HL-60 (cell line): ENCODE measurements at places on chromosomes 7 and 10.

DNA sequence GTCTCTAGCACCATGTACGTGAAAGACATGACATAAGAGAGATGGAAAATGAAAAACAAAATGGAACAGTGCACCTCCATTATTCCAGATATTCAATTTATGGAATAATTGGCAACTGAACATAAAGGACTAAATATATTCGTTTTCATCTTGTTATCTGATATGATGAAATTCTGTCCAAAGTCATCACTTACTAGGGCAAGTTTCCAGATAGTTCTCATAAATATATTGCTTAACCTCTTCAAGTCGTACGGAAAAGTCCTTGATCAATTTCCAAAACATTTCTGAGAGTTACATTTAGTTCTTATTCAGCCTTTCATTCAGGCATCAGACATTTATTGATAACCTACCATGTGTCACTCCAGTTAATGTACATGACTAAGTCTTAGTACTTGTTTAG lies 185.2 kb downstream of the HGF start:
- no peak for DNase-seq

DNA sequence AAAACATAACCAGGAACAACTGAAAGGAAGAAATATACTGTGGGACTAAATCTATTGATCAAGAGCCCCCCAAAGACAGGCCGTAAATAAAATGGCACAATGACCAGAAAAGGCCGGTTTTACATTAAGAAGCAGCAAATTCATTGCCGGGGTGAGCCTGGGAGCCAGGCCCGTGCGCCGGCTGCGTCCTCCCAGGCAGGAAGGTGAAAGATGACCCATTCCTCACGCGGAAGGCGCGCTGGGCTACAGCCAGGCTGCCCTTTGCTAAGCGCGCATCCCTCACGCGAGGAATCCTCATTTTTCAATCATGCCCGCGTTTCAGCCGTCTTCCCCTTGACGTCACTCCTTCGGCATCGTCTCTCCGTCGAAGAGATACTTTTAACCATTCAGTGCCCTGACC lies 47.6 kb upstream of the MGMT start:
- DNase-seq = no peak

GRCh38 chr7:54663186-54663585 lies 95.8 kb downstream of the SEC61G start:
- DNase-seq = no peak

GRCh38 chr7:47827871-47828270 lies 120.4 kb downstream of the PKD1L1 start:
- DNase-seq = no peak

GRCh38 chr10:117967149-117967650 lies 79.5 kb downstream of the RAB11FIP2 start:
- DNase-seq = no peak

DNA sequence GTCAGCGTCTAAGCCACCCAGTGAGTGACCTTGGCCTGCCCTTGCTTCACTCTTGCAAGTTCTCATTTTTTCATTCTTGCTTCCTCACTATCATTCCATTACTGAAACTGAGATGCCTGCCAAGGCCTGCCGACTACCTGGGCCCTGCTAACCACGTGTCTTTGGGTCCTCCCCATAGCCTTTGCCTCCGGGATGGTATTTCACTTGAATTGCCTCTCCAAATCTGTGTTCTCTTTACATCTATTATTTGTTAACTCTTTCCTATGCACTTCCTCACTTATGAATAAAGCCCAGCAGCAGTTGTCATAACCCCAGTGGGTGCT lies 234.6 kb downstream of the SNX10 start:
- no peak for DNase-seq

DNA sequence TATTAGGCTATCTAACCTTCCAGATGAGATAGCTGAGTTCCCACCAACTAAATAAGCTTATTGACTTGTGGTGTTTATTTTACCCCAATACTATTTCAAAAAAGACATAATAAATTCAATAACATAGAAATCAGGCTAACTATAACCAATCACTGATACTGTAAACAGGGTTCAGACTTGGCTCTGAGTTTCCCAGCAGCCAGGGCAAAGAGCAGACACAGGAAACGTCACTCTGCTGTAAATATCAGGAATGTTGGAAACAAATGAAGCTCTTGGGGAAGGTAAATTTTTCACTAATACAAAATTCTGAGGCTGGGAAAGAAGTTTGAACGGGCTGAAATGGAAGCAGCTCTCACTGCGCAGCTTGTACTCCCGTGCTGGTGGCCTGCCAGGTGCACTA lies 114.6 kb downstream of the GALNT11 start:
- no peak for DNase-seq

- DNase-seq = no peak
Observed at GRCh38 chr7:140719721-140720120, 23.2 kb downstream of the NDUFB2 start.

GRCh38 chr10:103155471-103156085 lies 37.5 kb downstream of the NT5C2 start:
- no peak for DNase-seq

DNA sequence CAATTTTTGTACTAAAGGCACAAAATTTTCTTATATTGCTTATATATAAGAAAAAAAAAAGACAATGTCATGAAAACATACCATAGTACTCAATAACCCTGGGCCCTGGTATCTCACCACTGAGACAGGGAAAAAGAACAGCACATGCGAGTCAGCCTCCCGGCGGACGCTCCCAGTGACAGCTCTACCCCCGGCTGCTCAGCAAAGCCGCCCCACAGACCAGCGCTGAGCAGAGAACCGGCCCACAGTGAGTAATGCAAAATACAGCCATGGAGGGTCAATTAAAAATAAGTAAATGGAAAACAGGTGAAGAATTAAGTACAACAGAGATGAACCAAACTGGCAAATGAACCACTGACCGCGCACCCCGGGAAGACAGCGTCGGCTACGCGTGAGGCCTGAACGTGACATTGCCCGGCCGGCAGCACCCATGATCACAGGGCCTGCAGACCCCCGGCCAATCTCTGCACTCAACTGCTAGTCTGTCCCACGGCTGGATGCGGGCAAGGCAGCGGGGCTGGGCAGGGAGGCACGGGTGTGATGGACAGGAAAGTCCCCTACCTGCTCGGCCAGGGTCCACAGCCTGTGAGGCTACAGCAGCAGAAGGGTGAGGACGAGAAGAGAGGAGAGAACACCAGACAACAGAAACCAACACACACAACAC lies 175.9 kb downstream of the ZMYND11 start:
- no peak for DNase-seq

GRCh38 chr7:75042286-75042685 lies 31.3 kb downstream of the RCC1L start:
- DNase-seq = no peak

GRCh38 chr7:72492461-72493065 lies 80.4 kb upstream of the CALN1 start:
- no peak for DNase-seq

DNA sequence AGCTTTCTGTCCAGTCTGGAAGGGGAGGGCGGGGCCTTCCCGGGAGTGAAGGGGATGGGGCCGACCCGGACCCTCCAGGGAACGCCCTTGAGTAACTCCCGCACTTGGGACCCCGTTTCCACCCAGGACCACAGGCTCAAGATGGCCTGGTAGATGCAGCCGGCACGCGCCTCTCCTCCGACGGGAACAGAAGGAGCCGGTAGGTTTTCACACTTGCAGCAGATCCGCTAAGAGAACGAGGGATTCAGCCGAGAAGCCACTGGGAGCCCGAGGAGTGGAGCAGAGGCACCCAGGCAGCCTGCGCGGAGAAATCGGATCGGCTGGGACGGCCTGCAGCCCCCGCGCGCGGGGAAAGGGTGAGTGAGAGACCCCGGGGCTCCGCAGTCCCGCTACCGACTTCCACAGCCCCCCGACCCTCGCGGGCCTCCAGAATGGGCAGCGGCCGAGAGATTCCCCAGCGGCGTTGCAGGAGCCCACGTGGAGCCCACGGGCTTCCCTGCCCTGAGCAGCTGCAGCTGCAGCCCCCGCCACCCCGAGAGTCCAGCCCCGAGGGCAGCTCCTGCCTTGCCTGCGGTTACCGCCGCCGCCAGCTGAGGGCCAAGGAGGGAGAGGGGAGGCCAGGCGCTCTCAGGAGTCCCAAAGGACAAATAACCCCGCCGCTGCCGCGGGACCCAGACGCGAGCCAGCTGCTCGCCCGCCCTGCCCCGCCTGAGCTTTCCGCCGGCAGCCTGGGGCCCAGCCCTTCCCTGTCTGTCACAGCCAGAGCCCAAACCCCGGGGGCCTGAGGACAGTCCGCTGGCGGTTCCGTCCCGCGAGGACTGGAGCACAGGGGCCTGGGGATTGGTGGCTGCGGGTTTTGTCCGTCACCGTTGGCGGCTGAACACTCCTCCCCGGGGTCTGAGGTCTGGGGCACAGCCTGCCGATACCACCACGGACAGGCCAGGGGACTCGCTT lies 21.8 kb downstream of the IFT22 start:
- no peak for DNase-seq
